ENCODE measurements at places on chromosomes 6 and 20. TPM values are rescaled to one million over a fixed set of nuclear protein-coding genes. Genes with fewer than 3 reads are reported as not detected.

DOP1A gene
- total RNA-seq: 7.2 TPM

MOCS1 gene
- total RNA-seq: 11.3 TPM

DEFB116 gene
- total RNA-seq: not detected

HCRTR2 gene
- not detected for total RNA-seq

CRISP1 gene
- total RNA-seq: not detected

EDN3 gene
- total RNA-seq: not detected

C20orf144 gene
- 0.84 TPM for total RNA-seq

MCHR2 gene
- not detected for total RNA-seq

SUMO4 gene
- not detected for total RNA-seq

CENPW gene
- 18.7 TPM for total RNA-seq
